ENCODE measurements at places on chromosomes 11 and 22. TPM values are rescaled to one million over a fixed set of nuclear protein-coding genes. Genes with fewer than 3 reads are reported as not detected.

GRCh38 chr11:68430801-68431200, 29.8 kb upstream of the PPP6R3 start:
- DNase-seq, result no peak

GRCh38 chr11:134499990-134500389, 87.9 kb upstream of the B3GAT1 start:
- DNase-seq, result no peak

DNA sequence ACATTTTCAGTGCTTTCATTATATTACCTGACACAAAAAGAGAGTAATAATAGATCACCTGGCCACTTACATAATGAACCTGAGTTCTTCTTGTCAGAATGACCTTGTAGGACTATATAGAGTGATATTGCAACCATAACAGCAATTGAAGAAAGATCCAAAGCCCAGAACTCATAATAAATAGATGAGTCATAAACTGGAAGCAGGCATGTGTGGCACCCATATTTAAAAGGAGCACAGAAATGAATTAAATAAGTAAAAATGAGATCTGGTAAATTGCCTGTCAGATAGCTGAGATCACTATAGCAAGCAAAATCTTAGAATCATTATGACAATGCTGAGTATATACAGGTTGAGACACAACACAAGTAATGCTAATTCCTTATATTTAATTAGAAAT, 331.8 kb downstream of the AASDHPPT start:
- DNase-seq, result peak; percentile 33

GRCh38 chr11:72635933-72636332, 38.3 kb downstream of the PDE2A start:
- no peak for DNase-seq

DNA sequence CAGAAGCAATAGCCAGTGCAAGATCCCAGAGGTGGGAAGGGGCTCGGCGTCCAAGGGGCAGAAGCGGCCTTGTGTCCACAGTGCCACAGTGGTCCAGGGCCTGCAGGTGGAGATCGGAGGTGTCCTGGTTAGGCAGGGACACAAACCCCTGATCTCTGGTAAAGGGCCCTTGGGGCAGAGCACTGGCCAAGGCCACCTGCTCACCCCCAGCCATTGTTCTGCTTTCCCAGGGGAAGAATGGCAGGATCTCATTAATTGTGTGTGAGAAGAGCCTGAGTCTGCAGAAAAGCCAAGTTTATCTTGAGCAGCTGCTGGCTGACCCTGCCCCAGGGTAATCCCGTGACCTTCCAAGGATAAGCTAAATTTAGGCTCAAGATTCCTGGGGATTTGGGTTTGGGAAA, 3.1 kb upstream of the CLDN5 start:
- no peak for DNase-seq

- DNase-seq, result peak; percentile 7
Observed at GRCh38 chr11:75946531-75947530, 131.8 kb downstream of the UVRAG start.

DNA sequence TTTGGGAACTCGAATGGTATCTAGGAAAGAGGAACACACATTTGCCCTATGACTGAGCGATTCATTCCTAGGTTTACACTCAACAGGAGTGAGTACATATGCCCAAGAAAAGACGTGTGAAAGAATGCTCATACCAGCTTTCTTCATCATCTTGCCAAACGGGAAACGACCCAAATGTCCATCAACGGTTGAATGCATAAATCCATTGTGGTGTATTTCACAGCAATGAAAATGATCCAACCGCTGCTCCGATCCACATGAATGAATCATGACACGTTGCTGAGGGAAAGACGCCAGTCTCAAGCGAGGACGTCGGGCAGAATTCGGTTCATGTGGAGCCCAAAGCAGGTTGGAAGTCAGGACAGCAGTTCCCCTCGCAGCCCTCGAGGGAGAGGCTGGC, 71.5 kb downstream of the CYTH4 start:
- DNase-seq, result peak; percentile 99

GRCh38 chr22:47452184-47452583, 689.7 kb downstream of the TBC1D22A start:
- DNase-seq, result no peak

DNA sequence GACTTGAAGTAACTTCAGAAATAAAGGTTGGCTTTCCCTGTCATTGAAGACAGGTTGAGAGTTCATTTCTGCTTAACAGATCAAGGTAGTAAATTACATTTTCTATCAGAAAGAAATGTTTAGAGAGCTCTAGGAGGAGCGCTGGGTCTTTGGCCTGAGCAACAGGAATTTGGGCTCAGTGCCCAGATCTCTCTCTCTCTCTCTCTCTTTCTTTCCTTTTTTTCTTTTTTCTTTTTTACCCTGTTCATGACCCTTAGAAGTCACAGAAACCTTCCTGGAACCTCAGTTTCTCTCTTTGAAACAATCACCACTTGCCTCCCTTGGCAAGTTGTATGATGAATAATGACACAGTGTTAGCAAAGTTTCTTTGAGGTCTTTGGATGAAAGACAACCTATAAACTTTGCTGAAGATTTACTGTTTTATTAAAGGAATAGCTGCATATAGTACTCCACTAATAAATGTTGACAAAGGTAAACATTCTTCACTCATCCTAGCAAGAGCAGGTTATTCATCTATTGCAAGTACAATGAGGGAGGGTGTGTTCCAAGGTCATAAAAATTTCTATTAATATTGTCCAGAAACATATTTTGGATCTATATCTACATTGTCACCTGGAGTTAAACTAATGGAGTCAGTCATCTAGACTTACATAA, 35.5 kb upstream of the RASSF10 start:
- DNase-seq, result peak; percentile 35

DNA sequence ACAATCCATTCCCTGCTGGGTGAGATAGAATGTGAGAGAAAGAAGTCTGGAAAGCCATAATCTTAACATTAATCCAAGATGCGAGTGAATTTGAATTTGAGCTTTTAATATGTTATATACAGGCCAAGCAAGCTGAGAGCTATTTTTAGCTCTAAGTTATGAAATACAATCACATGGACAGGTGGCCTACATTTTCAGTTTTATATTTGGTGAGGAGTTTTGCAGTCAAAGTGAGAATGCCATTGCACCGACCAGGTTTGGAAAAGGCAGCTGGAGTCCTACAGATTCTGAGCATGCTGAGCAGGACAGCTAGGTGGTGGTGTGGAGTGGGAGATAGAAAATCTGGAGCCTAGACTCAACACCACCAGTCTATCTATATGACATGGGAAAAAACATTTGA, 12.0 kb downstream of the OR5B21 start:
- DNase-seq, result no peak

DNA sequence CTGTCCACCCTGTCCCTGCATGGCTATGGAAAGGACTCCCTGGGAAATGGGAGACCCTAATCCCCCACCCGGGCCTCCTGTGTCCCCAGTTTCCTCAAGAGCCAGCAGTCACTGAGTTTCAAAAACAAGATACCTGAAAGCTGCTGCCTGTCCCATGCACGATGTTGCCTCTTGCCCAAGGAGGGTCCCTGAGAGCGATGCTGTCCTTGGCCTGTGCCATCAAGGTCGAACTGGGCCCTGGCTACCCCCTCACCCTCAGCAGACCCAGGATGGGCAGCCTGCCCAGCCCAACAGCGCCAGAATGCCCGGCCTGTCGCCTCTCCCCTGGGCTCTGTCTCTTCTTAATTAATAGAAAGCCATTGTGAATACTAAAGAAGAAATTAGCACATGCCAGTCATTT, 104.5 kb upstream of the LMO1 start:
- no peak for DNase-seq

GRCh38 chr11:837189-837989, 4.6 kb downstream of the CD151 start:
- no peak for DNase-seq

DNA sequence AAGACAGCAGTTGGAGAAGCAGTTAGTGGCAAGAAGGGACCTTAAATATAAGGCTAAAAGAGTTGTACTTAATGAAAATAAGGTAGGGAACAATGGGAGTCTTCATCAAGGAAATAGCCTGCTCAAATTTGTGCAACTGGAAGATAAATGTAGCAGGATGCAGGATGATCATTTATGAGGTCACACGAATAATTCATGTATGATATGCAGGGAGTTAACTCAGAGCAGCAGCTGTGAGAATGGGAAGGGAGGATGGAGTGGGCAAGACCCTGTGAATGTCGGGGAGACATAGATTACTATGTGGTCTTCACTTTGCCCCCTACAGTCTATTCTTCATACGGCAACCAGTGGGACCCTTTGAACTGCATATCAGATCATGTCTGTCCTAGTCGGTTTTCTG, 25.2 kb upstream of the BMAL1 start:
- DNase-seq, result no peak

The SLC43A3 gene
- total RNA-seq, result 46.4 TPM

The MS4A7 gene
- total RNA-seq, result not detected

The FAM227A gene
- total RNA-seq, result 8.9 TPM
